ENCODE measurements at places on chromosomes 6 and 20. TPM values are rescaled to one million over a fixed set of nuclear protein-coding genes. Genes with fewer than 3 reads are reported as not detected.

DNA sequence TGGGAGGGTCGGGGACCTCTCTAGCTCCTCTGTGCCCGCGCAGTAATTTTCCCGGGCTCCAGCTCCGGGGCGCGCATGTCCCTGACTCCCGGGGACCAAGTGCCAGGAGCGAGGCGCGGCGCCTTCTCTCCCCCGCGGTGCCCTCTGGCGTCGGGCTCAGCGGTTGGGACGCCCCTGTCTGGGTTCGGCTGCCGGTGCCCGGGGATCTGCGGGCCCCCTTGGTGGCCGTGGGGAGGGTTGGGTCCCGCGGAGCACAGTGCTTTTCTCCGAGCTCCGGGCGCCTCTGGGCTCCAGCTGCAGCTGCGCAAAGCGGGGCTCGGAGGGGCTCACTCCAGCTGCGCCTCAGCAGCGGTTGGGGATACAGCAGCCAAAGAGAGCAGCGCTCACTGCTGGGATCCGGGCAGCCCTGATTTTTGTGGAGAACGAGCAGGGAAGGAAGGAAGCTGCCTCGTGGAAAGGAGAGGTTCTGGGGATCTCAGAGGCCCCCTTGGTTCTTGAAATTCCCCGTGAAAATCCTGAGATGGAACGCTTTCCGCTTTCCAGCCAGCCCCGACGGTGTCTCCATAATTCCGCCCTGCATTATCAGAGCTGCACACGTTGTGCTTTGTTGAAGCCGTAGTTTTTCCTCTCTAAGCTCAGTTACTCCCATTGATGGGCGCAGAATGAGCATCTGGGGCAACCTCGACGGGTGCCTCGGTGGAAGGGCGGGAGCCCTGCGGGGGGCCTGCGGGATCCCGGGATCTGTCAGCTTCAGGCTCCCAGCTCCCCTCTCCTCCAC, 861 bp downstream of the PPP1R14C start:
- peak; percentile 42 for DNase-seq

OTOR gene
- total RNA-seq, result not detected

DNA sequence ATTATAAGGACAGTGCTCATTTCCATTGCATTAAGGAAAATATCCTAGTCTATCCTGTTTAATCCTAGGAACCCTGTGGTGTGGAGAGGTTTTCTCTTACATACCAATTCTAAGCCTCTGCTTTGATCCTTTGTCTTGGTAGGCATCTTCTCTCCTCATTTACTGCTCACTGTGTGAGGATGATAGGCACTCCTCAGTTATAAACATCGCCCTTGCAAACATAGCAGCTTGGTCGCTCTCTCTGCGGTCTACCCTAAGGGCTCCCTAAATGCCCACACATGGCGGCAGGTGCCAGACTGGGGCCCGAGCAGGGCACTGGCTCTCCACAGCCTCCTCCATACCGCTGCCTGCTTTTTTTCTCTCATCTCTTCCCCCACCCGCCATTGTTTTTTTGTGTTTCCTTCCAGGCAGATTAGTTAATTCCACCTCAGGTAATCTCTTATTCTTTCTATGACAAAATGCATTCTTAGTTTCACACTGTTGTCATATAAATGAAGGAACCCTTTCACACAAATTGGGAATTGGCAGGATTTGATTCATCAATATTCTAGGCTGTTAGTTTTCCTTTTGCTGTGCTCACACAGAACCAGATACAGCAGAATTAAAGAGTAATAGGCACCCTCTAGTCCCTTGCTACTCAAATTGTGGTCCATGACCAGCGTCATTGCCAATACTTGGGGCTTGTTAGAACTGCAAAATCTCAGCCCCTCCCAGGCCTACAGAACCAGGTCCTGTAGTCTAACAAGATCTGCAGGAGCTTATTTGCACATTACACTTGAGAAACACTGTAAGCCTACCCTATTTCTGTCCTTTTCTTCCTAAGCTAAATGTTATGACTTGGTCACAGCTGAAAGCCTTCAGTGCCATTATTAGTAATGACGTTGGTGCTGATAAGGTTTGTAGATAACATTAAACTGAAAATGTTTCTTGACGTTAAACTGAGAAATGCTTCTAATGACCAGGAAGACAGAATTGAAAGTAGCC, 36.3 kb downstream of the CARMIL1 start:
- DNase-seq, result peak; percentile 85

DNA sequence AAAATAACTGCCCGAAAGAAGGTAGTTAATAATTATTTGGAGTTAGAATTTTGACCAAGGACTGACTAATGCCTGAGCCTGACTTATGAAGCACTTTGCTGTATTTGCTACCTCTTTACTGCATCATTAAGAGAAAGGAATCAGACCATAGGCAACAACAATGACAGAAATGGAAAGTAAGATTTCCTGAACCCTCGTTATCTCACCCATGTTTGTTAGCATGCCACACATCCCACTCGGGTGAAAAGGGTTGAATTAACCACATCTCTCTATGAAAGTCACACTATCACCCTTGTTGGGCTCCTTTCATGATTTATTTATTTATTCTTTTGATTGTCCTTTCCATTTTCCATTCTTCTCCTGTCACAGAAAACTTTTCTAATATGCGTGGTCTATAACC, 59.6 kb downstream of the OLIG3 start:
- no peak for DNase-seq

DNA sequence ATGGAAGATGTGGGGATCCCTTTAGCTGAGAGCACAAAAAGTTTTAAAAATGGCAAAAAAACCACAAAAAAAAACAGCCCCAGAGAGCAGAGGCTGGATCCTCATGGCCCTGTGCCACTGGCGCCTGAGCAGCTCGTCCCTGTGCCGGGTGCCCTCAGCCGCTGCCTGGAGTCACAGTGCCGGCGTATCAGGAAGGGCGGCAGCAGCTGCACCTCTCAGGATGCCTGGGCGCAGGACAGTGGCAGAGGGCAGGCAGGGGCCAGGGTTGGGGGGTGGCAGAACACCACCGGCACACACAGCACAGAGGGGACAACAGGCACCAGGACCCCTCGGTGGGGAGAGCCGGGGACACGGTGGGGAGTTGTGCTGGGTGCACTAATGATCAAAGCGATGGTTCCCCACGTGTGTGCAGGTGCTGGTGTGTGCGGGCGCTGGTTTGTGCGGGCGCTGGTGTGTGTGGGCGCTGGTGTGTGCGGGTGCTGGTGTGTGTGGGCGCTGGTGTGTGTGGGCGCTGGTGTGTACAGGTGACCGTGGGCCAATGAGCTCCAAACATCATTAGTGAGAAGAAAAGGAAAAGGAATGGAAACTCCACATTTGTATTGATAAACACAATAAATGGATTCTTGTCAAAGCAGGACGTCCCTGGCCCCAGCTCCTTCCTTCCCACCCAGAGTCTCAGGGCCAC, 1.5 kb upstream of the FRMD1 start:
- DNase-seq, result no peak

- no peak for DNase-seq
Measured at GRCh38 chr20:38302786-38303185, 1.2 kb upstream of the BPI start.

LAMA2 gene
- 2.9 TPM for total RNA-seq

- DNase-seq, result peak; percentile 81
Measured at GRCh38 chr6:149317644-149318571, at the start of gene TAB2. Gene TAB2, plus strand, starts transcription at chr6:149317712. Its CDS starts 52,286 bp downstream, at chr6:149369998.

DNA sequence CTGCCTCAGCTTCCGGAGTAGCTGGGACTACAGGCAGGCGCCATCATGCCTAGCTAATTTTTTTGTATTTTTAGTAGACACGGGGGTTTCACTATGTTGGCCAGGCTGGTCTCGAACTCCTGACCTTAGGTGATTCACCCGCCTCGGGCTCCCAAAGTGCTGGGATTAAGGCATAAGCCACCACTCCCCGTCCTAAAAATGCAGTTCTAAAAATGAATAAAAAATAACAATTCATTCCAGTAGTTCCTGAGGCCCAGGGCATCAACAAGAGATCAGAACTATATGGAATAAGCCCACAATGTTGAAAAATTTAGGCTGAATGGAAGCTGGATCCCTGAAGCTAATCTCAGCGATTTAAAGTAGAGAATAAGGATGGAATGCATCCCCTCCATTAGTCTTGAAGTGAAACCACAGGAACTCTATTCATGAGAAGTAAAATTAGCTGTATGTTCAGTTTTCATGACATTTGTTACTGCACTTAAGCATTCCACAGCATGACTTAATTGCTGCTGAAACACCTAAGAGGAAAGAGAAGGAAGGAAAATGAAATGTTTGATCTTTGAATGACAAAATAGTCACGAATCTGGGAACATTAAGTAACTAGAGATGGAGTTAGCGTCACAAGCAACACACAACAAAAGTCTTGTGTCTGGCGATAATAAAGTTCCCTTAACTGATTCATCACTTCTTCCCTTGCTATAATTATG, 80.4 kb upstream of the RIPOR2 start:
- no peak for DNase-seq

- peak; percentile 63 for DNase-seq
Measured at GRCh38 chr6:55176958-55177357, 2.6 kb downstream of the HCRTR2 start.

Measured in endodermal cell (in vitro differentiated cells).